Muscle of arm (tissue), 14 donors: ENCODE measurements at places on chromosomes 1 and 21. TPM values are rescaled to one million over a fixed set of nuclear protein-coding genes. Genes with fewer than 3 reads are reported as not detected.

Gene EXTL1
- not detected for polyA plus RNA-seq

Gene DNAI4
- polyA plus RNA-seq = 3.8 TPM

Gene C1orf87
- polyA plus RNA-seq = 0.74 TPM

GRCh38 chr1:17869815-17870214 is 114.7 kb downstream of the ACTL8 start:
- no peak for DNase-seq

DNA sequence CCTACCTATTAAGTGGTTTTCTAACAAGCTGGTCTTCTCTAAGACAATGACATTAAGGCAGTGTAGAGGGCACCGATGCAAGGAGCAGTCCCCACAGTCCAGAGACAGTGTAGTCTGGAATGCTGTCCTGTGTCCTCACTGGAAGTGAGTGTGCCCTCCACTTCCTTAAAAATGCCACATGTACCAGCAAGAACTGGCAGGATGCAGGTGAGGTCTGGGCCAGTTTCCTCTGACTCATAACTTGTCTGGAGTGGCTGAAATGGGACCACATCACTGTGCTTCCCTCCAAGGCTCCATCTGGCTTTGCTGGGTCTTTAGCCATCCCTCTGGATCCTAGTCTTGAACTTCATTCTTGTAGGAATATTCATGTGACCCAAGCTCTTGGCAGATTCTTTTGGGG is 170.5 kb upstream of the KIAA0040 start:
- DNase-seq = no peak
